ENCODE measurements at places on chromosomes 12 and 14.

DNA sequence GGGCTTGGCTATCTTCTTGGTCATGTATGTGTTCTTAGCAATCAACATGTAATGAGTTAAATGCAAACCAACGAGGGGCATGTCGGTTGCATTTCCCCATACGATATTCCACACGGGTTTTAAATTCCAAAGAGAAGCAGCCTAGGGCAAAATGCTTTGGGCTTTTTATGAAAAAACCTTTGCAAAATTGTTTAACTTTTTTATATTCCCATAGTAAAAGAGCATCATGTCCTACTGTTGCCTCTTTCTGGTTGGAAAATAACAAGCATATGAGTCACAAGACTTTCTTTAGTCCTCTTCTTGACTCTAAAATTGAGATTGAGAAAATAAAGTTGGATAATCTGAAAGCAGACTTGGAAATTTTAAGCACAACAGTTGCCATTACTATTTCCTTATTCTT, 3.8 kb upstream of the DIO2 start:
- DNase-seq = no peak

DNA sequence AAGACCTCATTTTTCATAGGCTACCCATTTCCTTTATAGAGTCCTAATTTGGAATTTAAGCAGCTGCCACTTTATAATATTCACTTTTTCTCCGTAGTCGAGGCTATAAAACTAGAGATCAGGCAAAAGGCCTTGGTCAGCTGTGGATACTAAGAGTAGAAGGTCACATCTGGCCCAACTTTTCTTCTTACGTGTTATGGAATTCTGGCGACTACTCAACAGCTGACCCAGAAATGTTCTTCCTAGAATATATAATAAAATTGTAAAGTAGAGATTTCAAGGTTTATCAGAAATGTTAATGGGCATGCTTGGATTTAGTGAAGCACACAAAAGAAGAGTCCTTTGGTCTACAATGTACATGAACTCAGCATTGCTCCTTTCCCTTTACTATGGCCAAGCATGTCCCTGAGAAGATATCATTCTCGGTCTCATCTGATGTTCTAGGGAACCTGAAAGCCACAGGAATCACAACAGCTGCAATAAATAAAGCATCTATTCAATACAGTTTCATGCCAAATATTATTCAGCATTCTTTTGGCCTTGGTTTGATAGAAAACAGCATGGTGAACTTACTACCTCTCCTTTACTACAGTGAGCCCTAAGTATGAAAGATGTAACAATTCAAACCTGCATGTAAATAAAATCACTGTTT, 261.4 kb upstream of the NPAS3 start:
- DNase-seq = no peak

- no peak for DNase-seq
Observed at GRCh38 chr12:108360057-108360456, 20.9 kb upstream of the CMKLR1 start.

DNA sequence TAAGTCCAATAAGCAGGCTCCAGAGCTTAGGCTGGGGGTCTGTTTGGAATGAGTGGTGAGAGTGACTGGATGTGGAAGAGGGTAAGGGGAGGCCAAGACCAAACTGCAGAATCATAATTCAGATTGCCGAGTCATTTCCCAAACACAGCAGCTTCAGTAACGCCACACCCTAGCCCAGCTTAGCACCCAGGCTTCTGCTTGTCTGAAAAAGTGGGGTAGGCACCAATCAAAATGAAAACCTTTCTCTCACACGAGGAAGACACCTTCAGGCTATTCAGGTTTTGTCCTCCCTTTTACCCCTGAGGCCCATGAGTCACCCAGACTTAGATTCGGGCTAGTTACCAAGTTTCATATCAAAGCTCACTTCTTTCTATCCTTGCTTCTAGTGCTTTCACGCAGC, 306.1 kb downstream of the DAD1 start:
- no peak for DNase-seq

- no peak for DNase-seq
Observed at GRCh38 chr14:93742761-93743160, 45.5 kb downstream of the PRIMA1 start.

DNA sequence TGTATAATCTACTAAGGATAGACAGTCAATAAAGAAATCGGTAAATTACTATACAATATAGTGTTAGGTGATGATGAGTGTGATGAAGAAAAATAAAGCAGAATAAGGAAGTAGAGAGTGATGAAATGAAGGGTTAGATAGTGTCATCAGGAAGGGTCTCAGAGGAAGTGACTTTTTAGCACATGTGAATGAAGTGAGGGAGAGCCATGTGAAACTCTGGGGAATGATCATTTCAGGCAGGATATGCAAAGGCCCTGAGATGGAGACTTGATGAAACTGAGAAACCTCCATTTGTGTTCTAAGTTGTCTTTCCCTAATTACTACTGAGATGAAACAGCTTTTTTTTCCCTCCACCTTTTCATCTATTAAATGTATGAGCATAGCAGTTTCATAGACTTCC, 19.4 kb upstream of the GNPTAB start:
- DNase-seq = no peak
